GM04503 (cell line): ENCODE measurements at places on chromosomes 5 and 9.

GRCh38 chr9:134519375-134520070 is 122.1 kb upstream of the COL5A1 start:
- no peak for DNase-seq

GRCh38 chr9:2285416-2286332 is 270.5 kb downstream of the SMARCA2 start:
- no peak for DNase-seq

DNA sequence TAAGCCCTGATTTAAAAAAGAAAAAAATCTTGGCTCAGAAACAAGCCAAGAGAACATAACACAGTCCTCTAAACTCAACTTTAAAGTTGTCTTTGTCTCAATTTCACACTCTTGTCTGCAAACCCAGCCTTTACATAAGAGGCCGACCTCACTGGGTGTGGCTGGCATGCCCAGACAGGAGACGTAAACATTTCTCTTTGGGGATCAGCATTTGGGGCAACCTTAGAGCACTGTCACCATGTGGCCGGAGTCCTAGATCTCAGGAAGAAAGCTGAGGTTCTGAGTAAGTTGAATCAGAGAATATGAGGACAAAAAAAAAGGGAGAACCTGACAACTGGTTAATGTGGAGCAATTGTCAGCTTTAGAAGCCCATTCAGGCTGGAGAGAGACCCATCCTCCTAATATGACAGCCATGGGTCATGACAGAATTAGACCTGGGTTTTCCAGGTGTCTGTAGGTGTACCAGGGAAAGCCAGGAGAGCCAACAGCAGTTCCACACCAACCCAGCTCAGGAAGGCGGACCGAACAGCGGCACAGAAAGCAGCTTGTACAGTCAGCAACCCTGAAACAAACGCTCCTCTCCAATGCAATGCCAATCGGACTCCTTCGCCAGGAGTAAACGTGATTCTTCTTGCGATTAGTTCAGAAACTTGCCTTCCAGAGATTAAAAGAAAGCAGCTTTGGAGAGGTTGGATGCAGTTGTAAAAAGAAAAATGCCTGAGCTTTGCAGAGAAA is 97.9 kb upstream of the MAP3K1 start:
- no peak for DNase-seq

DNA sequence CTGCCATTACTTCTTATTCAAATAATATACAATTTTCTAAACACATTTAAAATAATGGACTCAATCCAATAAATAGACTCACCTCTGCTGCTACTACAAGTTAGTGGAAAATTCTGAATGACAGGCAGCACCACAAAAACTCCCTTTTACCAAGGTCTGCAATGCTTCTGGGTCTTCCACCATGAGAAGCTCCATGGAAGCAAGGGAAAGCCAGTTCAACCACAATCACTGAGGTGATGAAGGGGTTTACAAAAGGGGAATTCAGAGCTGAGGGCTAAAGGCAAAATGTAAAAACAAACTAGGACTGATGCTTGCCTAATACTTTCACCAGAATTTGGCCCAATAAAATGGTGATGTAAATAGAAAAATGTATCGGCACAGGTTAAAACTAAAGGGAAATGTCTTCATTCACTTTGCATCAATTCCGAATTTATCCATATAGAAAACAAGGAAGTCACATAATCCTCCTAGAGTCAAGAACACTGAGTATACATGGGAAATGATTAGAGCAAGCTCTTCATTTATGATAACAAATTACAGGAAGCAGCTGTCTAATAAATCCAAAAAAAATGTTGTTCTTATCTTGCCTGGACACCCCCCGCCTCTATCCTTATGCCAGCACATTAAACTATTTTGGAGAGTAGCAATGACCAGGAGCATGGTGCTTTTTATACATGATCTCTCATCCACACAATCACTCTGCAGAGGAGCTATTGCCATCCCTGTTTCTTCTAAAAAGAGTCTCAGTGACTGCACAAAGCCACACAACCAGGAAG is 66.3 kb upstream of the NFIB start:
- no peak for DNase-seq

- DNase-seq: no peak
Measured at GRCh38 chr5:54861212-54861894, 124.0 kb downstream of the ESM1 start.

- peak; percentile 14 for DNase-seq
Measured at GRCh38 chr9:100933656-100934055, 94.9 kb upstream of the PLPPR1 start.

DNA sequence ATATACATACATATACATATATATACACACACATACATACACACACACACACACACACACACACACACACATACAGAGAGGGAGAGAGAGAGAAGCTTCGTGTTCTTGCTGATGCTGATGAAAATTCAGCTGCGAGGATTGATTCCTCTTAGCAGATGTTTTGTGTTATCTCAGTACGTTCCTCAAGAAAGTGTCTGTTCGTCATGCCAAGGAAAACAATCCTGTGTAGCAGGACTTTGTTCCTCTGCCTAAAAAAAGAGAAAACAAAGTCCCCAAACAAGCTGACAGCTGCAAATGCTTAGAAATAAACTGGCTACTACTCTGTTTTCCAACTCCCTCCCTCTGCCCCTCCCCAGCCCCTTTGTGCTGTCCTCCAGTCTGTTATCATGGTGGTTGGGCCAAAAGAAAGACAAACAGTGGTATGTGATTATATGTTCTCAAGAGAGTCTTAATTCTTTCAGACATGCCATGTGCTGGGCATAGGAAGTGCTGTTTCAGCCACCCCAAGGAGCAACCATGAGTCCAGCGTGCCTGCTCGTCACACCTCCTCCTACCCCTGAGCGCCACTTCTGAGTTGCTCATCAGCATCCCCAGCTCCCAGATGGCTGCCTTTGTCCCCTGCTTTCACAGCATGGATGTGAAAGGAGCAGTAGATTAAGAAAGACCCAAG is 71.5 kb upstream of the EQTN start:
- peak; percentile 5 for DNase-seq

GRCh38 chr9:96318921-96319565 is 17.1 kb upstream of the HSD17B3 start:
- no peak for DNase-seq

GRCh38 chr9:120928483-120929228 is 2.1 kb upstream of the TRAF1 start:
- DNase-seq: no peak

DNA sequence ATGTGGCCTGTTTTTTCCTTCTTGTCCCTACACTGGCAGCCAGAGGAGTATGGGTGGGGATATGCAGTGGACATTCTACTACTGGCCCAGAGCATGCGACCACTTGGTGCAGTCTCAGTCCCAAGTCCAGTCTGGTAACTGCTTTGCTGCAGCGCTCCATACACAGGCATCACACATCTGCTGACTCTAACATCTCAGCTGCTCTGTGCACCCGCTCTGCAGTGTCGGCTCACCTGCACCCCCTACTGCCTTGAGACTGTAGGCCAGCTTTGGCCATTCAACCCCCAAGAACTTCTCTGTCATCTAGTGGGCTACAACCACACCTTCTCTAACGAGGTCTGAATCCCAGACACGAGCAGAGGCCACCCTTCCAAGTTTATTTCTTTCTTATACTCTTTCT is 46.4 kb upstream of the SLCO6A1 start:
- DNase-seq: no peak

DNA sequence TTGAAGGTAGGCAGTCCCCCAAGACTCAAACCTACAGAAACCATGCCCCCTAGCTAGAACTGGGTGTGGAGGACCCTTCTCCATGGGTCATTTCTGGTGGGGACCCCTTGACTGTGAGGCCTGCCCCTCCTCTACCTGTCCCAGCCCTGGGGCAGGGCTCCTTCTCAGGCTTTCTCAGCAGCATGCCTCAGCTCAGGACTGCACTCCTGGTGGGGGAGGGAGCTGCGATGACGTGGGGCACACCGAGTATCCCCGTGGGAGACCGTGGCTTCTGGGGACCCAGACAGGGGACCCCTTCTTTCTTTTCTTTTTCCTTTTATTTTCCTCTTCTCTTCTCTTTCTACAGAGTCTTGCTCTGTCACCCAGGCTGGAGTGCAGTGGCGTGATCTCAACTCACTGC is 27.0 kb upstream of the PITX1 start:
- no peak for DNase-seq

- no peak for DNase-seq
Measured at GRCh38 chr9:134346151-134346550, 19.9 kb downstream of the RXRA start.

GRCh38 chr5:1463326-1464095 is 18.3 kb upstream of the SLC6A3 start:
- no peak for DNase-seq

GRCh38 chr5:112533362-112533761 is 114.3 kb upstream of the EPB41L4A start:
- DNase-seq: no peak

GRCh38 chr5:143682246-143682905 is 129.6 kb upstream of the HMHB1 start:
- DNase-seq: peak; percentile 35

DNA sequence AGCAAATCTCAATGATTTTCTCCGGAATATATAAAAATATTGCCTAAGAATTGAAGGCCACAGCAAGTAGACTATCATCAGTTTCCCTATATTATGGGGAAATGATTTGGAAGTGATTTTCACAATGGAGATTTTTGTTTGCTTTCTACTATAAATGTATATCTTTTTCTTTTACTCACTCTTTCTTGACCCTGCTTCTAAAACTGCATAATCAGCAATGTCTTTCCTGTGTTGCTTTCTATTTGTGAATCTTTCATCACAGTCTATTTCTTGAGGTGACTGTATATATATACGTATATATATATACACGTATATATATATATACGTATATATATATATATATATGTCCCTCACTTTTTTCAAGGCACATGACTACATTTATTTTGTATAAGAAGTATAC is 622.6 kb downstream of the DTWD2 start:
- DNase-seq: no peak

- no peak for DNase-seq
Measured at GRCh38 chr5:174755106-174755505, 30.7 kb downstream of the MSX2 start.

- no peak for DNase-seq
Measured at GRCh38 chr5:173669483-173669882, 53.0 kb upstream of the BOD1 start.

DNA sequence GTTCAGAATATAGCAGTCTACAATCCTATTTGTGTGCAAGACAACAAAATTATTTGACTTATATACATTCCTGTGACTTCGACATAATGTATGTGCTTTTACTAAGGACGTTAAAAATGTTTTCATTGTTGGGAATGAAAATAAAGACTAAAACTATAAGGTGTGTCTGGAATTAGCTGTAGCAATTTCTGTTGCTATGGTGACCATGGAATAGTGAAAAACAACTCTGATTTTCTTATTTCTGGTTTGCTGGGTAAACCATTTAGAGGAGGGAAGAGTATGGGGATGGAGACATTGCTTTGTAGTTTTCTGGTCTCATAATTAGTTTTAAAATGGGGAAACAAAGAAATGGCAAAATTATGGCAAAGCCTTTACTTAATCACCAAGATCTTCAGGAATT is 343.2 kb downstream of the SEMA5A start:
- DNase-seq: no peak

- peak; percentile 55 for DNase-seq
Measured at GRCh38 chr5:89313804-89314588, 431.0 kb upstream of the MEF2C start.

DNA sequence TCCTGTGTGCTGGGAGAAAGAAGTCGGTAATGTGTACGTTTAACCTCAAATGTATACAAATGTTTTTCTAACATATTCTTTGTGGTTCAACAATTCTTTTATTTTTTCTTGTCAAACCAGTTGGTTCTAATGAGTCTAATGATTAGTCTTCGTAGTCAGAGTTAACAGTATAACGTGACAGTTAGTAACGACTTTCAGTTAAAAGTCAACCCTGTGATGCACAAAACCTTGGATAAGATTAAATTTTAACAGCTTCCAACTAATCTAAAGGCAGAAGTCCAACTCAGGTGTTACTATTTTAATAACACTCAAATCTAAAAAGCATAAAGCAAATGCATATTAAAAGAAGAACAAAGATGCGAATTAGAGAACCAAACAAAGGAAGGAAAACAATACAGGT is 47.0 kb downstream of the SEMA6A start:
- DNase-seq: no peak

- no peak for DNase-seq
Measured at GRCh38 chr5:95815155-95815729, 7.3 kb downstream of the GLRX start.

DNA sequence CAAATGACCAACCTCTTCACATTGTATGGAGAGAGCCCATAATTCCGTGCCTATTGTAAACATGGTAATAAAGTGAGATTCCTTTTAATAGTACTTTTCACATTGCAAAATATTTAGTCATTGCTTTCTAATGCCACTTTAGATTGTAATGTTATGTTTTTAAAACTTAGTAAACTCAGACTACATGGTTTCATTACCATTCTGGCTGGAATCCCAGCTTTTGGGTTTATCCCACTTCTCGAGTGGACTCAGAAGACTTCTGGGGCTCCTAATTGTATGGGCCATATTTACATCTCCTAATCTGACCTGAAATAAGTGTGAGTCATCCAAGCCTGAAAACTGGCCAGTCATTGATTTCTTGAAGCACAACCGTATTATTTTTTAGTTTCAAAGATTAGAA is 217.6 kb downstream of the CAAP1 start:
- no peak for DNase-seq

- DNase-seq: no peak
Measured at GRCh38 chr5:96253140-96253539, 179.9 kb downstream of the PCSK1 start.

- no peak for DNase-seq
Measured at GRCh38 chr5:157248821-157249470, 17.0 kb upstream of the CYFIP2 start.

DNA sequence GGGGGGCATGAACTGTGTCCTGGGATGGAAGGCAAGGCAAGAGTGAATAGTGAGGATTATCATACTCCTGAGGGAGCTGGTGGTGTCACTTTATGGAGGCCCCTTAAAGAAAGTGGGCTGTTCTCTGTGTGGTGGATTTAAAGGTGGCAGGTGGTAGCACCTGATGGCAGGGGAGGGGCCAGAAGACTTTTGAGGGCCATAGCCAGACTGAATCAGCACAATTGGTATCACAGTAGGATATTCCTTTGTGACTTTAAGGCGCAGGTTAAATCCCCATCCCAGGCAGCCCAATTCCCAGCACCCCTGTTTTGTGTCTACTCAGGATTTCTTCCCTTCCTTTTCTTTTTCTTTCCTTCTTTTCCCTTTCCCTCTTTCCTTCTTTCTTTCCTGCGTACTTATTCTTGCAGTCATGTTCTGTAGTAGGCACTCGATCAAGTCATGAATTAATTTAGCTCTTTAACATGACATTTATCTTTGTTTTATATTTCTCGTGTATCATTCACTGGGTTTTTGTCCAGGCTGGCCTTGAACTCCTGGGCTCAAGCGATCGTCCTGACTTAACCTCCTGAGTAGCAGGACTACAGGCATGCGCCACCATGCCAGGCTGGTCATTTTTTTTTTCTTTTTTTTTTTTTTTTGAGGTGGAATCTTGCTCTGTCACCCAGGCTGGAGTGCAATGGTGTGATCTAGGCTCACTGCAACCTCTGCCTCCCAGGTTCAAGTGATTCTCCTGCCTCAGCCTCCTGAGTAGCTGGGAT is 11.0 kb upstream of the PCBD2 start:
- no peak for DNase-seq

- DNase-seq: no peak
Measured at GRCh38 chr9:132795511-132796303, 82.4 kb downstream of the AK8 start.

- no peak for DNase-seq
Measured at GRCh38 chr9:19163631-19164030, 36.3 kb upstream of the PLIN2 start.
